CD4-positive, alpha-beta T cell treated with Interferon gamma for 1 hour (primary cell): ENCODE measurements at places on chromosomes 1 and 21.

GRCh38 chr1:30900931-30901560 lies 7.5 kb downstream of the SDC3 start:
- no peak for DNase-seq

DNA sequence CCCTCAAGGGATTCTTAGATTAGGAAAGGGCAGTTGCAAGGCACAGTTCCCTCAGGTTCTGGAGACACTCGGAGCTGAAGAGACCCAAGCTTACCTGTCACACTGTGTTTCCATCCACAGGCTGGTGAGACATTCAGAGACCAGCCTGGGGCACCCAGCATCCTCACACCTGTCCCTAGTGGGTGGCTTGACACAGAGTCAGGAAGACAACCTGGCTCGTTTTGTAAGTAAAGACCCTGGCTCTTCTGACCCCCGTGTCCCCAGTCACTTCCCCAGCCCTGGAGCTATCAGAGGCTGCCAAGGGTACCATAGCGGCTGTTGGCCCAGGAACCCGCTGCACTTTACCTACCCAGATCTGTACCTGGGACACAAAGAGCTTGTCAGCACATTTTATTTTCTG lies 409.8 kb downstream of the MATN1 start:
- no peak for DNase-seq

GRCh38 chr1:225881959-225882693 lies at the start of gene TMEM63A:
Gene TMEM63A (minus strand): TSS chr1:225882380. CDS start chr1:225877580, 4,800 bp downstream.
- peak; percentile 88 for DNase-seq

GRCh38 chr1:47924270-47925048 lies 72.7 kb downstream of the TRABD2B start:
- no peak for DNase-seq

- no peak for DNase-seq
Observed at GRCh38 chr1:19370453-19371170, 58.5 kb downstream of the SLC66A1 start.

DNA sequence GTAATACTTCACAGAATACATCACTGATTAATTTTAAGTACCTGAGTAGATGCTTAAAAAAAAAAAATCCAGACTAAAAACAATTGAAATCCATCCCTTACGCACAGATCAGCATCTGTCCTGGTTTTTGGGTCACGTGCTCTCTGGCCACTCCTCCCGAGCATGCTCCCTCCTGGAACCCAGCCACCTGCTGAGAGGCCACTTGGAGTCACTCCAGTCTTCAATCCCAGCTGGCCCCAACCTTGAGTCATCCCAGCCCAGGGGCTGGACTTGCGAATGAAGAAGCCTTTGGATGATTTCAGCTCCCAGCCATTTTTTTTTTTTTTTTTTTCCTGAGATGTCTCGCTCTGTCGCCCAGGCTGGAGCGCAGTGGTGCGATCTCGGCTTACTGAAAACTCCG lies 8.9 kb downstream of the MAP1LC3C start:
- DNase-seq: no peak

DNA sequence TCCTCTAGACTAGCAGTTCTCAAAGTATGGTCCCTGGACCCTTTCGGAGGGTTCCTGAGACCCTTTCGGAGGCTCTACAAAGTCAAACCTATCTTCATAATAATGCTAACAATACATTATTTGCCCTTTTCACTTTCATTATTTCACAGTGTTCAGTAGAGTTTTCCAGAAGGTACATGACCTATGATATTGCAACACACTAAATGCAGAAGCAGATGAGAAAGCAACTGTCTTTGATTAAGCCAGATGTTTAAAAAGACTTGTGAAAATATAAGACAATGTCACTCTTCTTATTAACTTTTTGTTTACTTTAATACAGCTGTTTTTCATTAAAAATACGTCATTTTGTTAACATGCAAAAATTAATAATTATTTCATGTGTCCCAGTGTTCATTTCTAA lies 5.8 kb downstream of the KCNJ10 start:
- no peak for DNase-seq

DNA sequence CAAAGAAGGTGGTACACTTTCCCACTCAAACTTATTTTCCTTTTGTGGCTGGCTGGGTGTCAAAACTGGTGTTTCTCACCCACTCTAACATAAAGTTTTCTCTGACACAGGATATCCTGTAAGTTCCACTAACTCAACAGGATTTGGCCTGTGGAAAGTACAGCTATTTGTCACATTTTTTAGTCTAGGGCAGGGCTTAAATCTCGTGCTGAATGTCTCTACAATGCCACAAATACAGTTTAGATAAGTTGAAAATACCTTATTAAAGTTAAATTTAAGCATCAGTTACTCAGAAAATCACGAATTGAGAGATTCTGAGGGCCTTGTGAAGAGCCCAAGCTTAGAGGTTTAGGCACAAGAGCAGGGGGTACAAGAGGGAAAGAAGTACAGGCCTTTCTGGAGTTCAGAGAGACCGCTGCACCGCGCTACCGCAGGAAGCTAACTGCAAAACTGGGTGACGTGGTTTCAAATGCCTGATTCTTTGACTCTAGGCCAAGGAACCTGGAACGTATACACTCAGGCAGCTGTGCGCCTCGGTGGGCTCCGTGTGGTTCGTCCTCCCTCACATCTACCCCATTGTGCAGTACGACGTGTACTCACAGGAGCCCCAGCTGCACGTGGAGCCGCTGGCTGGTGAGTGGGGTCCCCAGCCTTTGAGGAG lies 23.4 kb upstream of the PWP2 start:
- DNase-seq: peak; percentile 64

GRCh38 chr1:16459352-16459925 lies 18.9 kb downstream of the NECAP2 start:
- DNase-seq: no peak

- no peak for DNase-seq
Observed at GRCh38 chr1:18612073-18612472, 18.6 kb upstream of the PAX7 start.

DNA sequence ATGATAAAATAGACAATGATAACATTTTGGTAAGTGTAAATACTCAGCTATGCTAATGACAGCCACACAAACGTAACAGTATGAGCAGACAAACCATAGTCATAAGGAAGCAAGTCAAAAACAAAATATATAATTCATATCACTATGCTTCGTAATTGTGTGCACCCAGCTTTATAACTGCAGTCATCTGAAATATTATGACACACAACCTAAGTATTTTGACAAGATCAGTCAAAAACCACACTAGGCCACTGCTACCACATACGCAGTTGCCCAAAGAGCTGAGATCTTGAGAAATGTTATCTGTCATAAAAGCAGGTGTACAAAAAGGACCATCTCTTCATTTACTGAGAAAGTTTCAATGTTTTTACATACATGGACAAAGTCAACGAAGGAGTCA lies 26.0 kb downstream of the RNASEL start:
- no peak for DNase-seq

GRCh38 chr1:215482079-215482478 lies 85.0 kb upstream of the KCTD3 start:
- no peak for DNase-seq

DNA sequence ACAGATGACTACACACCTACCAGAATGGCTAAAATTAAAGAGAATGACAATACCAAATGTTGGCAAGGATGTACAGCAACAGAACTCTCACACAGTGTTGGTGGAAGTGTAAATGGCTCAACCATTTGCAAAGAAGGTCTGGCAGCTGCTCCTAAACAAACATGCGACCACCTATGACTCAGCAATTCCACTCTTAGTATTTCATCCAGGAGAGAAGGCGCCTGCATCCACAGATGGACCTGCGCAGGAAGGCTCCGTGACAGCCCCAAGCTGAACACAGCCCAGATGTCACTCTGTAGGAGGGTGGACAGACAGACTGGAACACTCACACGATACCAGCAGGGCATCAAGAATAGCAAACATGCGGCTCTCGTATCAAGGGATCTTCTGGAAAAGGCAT lies 6.7 kb downstream of the PTTG1IP start:
- DNase-seq: no peak

DNA sequence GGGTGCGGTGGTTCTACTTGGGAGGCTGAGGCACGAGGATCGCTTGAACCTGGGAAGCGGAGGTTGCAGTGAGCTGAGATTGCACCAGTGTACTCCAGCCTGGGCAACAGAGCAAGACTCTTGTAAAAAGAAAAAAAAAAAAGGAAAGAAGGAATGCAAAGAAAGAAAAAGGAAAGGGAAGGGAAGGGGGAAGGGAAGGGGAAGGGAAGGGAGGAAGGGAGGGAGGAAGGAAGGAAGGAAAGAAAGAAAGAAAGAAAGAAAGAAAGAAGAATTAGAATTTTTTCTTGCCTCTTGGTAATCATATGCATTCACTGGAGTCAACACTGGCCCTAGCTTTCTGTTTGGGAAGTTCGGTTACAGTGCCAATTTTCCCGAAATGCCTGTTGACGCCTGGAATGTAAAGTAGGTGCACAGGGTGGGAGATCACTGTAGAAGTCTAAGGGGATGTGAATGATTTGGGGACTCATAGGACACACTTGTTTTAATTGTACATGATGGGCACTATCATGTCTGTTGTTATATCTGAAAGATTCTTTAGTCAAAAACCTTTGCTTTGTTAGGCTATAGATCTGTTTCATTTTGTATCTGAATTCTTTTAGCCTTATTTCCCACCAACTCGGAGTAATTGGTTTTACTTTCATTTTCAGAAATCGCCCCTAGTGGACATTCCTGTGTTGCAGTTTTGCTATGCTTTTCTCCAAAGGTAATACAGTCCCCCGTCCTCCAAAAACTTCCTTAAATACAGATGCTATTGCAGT lies 59.8 kb upstream of the MORC3 start:
- no peak for DNase-seq

- no peak for DNase-seq
Observed at GRCh38 chr21:39422527-39423241, 22.9 kb downstream of the LCA5L start.

DNA sequence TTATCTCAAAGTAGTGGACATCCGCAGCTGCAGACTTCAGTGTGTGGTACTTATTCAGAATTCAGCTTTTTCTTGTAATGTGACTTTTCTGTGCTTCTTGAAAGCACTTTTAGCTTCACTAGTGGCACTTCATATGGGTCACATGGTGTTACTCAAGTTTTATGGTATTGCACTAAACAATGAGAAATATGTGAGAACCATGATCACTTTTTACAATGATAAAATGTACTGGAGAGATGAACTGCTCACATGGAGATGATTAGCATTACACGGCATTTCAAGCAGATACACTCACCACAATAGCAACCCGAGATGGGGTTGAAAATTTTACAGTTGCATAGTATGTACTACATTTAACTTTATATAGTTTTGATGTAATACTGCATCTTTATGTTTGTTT lies 40.1 kb upstream of the GPR52 start:
- no peak for DNase-seq

GRCh38 chr1:65065524-65066418 lies 82.2 kb upstream of the AK4 start:
- no peak for DNase-seq

- DNase-seq: no peak
Observed at GRCh38 chr1:160651433-160652064, 4.7 kb upstream of the SLAMF1 start.

DNA sequence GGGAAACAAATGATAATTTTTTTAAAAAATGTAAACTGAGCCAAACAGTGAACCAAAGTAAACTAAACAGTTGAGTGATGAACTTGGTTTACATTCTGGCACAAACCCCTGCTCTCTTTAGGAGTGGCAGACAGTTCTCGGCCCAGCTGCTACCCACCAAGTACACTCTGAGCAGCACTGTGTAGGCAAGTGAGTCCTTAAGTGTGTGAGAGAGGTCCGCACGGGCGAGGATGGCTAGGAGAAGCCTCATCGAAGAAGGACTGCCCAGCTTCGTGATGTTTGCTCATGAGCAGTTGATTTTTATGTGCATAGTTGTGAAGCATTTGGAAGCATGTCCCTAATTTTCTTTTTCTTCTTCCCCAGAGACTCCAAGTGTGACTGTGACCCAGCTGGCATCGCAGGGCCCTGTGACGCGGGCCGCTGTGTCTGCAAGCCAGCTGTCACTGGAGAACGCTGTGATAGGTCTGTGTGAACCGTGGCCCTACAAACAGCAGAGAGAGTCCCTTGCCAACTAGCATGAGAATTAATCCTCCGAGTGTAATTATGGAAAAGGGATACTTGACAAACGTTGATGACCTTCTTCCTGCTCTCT lies 32.1 kb downstream of the LAMC2 start:
- no peak for DNase-seq

- DNase-seq: no peak
Observed at GRCh38 chr1:45016090-45016697, 4.1 kb downstream of the UROD start.

DNA sequence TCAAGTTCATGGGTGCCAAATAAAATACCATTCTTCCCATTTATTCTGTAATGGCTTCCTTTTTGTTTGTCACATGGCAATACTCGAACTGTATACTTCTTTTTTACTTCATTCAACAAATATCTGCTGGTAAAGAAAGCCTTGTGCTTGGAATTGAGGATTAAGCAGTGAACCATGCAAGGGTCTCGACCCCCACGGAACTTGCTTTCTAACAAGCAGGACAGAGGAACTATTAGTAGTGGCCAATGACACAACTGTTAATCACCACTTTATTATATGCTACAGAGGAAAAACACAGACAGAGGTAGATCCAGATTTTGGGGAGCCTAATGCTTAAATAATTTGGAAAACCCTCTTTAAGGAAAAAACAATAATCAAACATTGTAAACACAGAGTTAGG lies 542.2 kb downstream of the DPYD start:
- no peak for DNase-seq

DNA sequence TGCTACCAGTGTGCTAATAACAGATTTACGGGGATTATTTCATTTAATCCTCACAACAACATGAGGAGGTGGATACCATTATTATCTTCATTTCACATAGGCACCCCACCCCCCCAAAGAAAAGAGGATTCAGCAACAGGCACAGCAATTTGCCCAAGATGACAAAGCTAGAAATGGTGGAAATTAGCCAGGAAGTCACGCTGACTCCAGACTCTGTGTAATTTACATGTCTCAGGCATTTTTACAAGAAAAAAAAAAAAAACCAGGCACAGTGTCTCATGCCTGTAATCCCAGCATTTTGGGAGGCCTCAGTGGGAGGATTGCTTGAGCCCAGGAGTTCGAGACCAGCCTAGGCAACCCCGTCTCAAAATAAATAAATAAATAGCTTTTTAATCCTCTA lies 37.5 kb upstream of the PRDM2 start:
- no peak for DNase-seq
